ENCODE measurements at places on chromosomes 11 and 22.

- DNase-seq = no peak
Observed at GRCh38 chr11:62552485-62553079, 6.0 kb upstream of the AHNAK start.

- no peak for DNase-seq
Observed at GRCh38 chr11:114079511-114080065, 20.1 kb downstream of the ZBTB16 start.

DNA sequence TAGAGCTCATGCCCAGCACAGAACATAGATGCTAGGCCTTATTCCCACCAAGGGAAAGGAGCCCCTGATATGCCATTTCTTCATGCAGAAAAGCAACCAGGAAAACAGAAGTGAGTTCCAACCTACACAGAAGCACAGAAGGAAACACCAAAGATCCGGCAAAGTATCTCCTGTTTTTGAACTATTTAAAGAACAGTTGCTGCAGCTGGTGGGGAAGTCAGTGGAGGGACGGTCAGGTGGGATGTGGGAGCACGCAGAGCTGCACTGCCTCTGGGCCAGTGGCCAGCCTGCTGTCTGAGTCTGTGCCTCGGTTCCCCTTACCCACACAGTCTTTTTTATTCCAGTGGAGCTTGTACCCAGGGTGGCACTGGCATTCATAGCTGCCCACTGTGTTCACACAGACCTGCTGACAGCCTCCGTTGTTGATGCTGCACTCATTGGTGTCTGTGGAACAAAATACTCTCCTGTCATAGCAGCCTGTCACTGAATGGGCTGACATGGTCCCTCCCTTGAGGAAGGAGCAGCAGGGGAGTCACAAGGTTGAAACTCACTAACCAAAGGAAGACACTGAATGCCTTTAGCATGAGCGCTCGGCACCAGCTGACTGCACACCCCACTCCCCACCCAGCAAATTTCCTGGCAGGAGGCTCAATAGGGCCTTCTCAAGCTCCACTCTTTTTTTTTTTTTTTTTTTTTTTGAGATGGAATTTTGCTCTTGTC, 37.9 kb downstream of the SCUBE2 start:
- DNase-seq = peak; percentile 51

DNA sequence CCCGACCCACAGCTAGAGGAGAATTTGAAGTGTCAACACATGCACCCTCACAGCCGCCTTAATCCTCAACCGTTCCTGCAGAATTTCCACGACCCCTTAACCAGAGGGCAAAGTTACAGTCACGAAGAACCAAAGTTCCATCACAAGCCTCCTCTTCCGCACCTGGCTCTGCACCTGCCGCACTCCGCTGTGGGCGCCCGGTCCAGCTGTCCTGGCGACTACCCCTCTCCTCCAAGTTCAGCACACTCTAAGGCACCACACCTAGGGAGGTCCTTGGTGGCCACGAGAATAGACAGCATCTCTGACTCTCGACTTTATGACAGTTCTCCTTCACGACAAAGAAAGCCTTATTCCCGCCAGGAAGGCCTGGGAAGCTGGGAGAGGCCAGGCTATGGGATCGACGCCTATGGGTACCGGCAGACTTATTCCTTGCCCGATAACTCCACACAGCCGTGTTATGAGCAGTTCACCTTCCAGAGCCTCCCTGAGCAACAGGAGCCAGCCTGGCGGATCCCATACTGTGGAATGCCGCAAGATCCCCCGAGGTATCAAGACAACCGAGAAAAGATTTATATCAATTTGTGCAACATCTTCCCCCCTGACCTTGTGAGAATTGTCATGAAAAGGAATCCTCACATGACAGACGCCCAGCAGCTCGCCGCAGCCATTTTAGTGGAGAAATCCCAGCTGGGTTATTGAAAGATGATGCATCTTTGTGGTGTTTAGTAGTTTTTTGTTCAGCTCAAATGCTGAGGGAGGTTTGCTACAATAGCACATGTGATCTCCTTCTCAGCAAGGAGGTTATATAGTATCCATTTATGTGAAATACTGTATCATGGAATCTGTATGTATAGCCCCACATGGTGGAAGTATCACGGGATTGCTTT, 72.1 kb downstream of the ZC3H12C start:
- DNase-seq = no peak

DNA sequence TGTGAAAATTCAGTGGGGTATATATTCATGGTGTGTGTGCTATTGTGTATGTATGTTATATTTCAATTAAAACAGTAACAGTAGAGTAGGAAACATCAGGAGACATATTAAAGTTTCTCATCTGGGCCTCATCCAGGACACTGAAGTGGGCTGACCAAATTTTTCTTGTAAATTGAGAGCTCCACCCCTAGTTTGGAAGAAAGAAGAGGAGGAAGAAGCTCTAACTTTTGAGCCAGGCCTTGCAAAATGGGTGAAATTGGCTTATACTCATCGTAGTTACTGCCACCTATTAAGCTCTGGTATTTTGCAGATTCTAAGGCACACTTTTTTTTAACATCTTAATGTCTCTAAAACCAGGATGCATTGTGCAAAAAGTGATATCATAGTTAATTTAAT, 33.7 kb downstream of the TSPAN18 start:
- DNase-seq = no peak

DNA sequence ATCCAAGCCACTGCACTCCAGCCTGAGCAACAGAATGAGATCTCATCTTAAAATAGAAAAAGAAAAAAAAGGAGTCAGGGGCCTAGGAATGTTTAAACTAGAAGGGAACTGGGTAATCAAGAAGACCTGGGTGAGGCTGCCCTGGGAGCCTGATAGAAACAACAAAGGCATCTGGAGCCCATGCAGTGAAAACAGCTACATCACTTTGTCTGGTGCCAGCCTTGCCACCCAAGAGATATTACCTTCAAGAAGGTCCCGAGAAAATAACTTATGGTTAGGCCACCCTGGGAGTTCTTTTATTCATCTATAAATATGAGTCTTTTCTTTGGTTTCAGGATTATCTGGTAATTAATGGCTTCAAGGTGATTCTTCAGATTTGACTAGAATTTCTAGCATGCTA, 412.1 kb downstream of the METTL15 start:
- DNase-seq = no peak

GRCh38 chr11:34174412-34175041, 69.1 kb downstream of the NAT10 start:
- peak; percentile 91 for DNase-seq

GRCh38 chr11:13047884-13048283, 38.8 kb downstream of the RASSF10 start:
- no peak for DNase-seq

DNA sequence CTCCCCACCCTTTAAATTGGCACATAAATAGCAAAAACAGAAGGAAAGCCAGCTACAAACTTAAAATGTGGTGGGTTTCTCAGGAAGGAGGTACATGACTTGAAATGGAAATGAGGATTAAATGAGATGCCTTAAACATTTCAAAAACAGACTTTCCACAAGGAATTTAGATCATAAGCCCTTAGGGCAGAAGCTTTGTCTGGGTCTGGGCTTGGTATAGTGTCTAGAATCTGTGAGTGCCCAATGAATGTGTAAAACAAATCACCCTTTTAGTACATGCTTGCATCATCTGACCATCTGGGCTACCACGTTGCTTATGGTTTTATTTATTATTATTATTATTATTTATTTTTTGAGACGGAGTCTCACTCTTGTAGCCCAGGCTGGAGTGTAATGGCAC, 37.1 kb upstream of the CREB3L1 start:
- DNase-seq = no peak

GRCh38 chr11:43135966-43136534, 175.7 kb upstream of the API5 start:
- DNase-seq = no peak

- DNase-seq = no peak
Observed at GRCh38 chr11:114883472-114883871, 205.1 kb downstream of the NXPE2 start.

DNA sequence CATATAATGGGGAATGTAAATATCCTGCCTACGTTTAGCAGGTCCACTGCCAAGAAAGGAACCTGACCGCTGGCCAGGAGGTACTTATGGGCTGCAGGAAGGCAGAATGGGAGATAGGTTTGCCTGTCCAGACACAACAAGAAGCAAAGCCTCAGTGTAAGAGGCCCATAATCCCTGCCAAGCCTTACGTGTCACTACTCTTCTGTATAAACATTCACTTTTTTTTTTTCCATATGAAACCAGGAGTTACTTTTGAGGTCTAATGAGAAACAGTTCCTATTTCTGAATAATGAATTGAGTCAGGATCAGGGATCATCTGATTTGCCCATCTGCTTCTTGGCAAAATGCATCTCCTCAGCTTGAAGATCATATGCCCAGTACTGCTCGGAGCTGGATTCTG, 230.2 kb downstream of the NTM start:
- no peak for DNase-seq

- DNase-seq = no peak
Observed at GRCh38 chr11:69647761-69648497, 7.0 kb downstream of the CCND1 start.

DNA sequence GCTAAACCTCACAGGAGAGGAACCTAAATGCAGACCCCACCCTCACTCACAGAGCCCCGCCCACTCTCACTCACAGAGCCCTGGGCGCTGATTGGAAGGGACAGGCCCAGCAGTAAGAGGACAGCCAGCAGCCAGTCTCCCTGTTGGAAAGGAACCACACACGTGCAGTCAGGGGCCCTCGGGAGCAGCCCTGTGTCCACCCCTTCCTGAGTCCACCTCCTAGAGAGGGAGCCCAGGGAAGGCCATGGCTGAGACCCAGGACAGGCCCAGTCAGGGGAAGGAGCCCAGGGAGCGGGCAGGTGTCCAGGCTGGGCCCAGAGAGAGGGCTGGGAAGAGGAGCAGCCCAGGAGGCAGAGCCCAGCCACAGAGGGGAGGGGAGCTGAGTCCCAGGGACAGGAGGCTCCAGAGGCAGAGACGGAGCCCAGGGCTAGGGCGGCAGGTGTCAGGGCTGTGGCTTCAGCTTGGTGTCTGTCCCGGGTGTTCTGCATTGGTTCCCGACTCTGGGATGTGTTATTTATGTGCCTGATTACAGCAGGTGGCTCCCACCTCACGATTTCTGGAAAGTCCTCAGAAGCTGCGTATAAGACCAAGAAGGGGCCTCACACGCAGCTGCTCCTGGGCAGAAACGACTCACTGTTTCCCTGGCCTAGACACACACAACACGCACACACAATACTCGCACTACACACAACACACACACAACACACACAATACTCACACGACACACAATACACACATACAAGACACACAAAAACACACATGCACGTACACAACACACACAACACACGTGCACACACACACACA, 9.0 kb upstream of the APOBEC3H start:
- no peak for DNase-seq

- DNase-seq = no peak
Observed at GRCh38 chr22:23012081-23012622, 58.2 kb upstream of the GNAZ start.

DNA sequence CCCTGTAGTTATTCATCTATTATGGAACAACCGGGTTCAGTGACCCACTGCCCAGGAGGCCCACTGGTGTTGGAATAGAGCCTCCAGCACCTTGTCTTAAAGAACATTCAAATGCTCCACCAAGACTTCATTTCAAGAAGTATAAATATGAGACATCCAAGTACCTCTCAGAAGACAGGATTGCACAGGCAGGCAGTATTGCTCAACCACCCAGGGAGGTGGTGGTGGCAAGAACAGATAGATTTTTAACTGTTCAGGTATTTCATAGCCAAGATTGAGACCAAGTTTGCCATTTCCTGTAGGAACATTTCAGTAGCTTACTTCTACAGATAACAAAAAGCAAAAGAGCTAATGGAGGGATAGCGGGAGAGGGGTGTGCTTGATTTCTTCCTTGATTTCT, 78.7 kb downstream of the COMMD9 start:
- DNase-seq = no peak

GRCh38 chr11:67468456-67468758, 644 bp downstream of the TMEM134 start:
- no peak for DNase-seq

DNA sequence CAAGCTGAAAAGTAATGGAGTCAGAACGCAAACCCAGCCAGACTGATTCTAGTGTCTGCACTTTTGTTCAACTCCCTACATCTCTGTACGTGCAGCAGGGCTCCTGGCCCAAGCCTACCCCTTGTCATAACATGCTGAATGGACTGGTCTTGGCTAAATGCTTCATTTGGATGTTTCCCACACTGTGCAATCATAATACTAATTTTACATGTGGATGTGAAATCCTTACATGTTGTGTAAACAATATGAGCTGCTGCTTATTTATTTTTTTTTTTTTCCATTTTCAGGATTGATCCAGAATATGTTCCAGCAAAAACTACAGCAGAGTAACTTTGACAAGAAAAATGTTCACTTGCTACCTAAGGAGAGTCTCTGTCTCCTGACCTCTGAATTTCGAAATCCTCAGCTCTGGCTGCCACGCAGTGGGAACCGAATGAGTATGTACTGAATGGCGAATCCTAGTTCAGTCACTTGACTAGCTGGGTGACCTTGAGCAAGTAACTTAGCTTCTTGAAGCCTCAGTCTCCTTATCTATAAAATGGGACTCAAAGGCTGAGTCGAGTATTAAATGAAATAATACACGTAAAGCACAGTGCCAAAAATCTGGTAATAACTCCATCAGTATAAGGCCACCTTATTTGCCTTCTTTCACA, 133.4 kb downstream of the EHF start:
- no peak for DNase-seq

DNA sequence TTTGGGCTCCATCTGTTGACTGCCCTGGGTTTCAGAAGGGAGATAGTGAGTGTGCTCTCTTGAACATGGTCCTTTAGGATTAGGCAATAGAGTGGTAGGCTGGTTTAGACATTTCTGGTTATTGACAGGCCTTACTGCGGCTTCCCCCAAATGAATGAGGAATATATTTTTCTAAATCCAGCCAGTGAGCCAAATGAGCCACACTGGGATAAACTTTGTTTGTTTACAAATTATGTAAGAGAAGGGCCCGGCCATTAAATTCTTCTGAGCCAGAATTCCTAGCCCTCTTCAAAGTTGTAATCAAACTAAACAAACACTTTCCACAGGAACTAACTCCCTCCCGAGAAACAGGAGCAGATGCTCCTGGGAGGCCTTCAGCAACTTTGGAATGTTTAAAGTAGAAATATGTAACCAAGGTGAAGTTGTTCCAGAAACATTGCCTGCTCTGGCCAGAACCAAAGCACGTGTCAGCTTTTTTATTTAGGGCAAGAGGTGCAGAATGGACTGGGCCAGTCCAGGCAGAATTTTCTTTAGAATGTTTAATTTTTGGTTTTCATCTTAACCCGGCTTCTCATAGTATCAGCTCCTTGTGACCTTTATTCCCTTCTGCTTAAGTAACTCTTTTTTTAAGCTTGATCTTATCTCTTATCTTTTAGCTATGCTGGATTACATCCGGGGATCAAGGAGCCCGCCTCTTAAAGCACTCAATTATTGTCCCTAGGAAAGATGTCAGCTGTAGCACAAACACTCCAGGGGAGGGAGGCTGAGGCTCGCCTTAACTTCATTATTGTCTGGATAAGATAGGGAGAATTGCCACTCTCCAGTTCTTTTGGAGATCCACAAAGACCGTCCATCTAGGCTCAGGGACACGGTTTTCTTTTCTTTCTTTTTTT, 28.7 kb downstream of the ZNRF3 start:
- no peak for DNase-seq

GRCh38 chr22:39994566-39995392, at the start of gene FAM83F:
Gene FAM83F, plus strand, starts transcription at chr22:39994954. Its CDS starts 89 bp downstream, at chr22:39995043.
- no peak for DNase-seq

GRCh38 chr22:45600790-45601730, 70.6 kb upstream of the ATXN10 start:
- DNase-seq = no peak
